ENCODE measurements at places on chromosomes 13 and 19. TPM values are rescaled to one million over a fixed set of nuclear protein-coding genes. Genes with fewer than 3 reads are reported as not detected.

GRCh38 chr13:75770164-75770563 is 134.0 kb downstream of the LMO7 start:
- DNase-seq: no peak

DNA sequence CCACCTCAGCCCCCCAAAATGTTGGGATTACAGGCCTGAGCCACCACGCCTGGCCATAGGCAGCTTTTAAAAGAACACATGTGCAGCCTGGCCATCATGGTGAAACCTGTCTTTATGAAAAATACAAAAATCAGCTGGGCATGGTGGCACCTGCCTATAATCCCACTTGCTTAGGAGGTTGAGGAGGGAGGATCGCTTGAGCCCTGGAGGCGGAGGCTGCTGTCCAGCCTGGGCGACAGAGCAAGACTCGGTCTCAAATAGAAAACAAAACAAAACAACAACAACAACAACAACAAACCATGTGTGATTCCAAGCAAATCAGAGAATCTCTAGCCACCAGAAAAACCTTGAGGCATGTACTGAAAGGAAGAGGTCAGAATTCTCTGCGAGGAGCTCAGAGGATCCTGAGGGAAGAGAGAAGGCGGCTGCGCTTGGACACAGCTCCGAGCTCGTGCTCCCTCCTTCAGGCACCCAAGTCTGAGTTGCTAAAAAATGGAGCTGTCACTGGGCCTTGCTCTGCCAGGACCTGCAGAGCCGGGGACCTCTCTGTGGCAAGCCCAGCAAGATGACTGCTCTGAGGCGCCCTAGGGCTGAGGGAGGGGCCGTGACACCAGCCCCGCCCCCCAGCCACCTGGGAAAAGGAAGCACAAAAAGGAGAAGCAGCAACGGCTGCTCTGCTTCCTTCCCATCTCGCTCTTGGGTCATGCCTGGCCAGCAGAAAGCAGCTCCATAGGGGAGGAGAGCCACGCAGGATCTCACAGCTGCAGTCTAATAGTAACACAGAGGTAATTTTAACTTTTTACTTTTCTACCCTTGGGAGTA is at the start of gene ARL11:
ARL11 (plus strand) TSS at position 677 of the 822 bp plus-strand sequence. CDS start 1,941 bp downstream, outside the sequence.
- DNase-seq: no peak

- DNase-seq: no peak
Measured at GRCh38 chr19:996051-996838, 4.0 kb upstream of the GRIN3B start.

DNA sequence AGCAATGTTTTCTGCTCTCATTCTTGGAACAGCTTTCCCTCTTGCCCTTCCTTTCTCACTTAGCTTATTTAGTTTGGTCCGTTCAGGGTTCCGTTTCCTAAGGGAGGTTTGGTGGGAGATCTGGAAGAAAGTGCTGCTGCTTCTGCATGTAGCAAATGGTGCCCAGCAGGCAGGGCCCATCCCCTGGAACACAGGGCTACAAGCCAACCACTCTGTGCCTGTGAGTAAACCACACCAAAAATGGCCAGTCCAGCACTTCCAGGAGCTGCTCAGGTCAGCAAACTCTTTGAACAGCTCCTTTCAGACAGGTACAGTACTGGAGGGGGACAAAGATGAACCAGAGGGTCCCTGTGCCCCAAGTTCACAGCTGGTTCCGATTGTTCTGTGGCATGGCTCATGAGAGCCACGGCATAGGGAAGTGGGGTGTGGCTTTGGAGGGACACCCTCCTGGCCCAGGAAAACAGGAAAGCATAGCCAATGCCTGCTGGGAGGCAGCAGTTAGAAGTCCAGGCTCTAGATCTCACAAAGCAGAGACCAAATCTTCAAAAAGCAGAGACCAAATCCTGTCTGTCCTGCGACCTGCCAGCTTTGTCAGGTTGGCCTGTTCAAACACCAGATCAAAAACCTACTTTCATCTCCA is 39.5 kb downstream of the FAM124A start:
- no peak for DNase-seq

GRCh38 chr13:39616087-39616694 is 13.2 kb upstream of the LHFPL6 start:
- DNase-seq: peak; percentile 47

Gene SULT2A1
- not detected for total RNA-seq

- DNase-seq: no peak
Measured at GRCh38 chr13:49840266-49840665, 47.8 kb upstream of the KPNA3 start.

Gene ZNF649
- 26.5 TPM for total RNA-seq

GRCh38 chr13:44352202-44352601 is 21.4 kb upstream of the SERP2 start:
- DNase-seq: no peak

Data from prostate gland (tissue), 2 donors.